SJSA1 (cell line): ENCODE measurements at places on chromosomes 6 and 20.

GRCh38 chr6:165658395-165659058, 4.5 kb downstream of the PDE10A start:
- no peak for DNase-seq

- DNase-seq: no peak
Observed at GRCh38 chr6:142699391-142699790, 245.6 kb downstream of the HIVEP2 start.

- DNase-seq: no peak
Observed at GRCh38 chr6:8074213-8074612, 10.0 kb upstream of the BLOC1S5 start.

GRCh38 chr20:18637224-18637623, 49.4 kb downstream of the DTD1 start:
- no peak for DNase-seq

DNA sequence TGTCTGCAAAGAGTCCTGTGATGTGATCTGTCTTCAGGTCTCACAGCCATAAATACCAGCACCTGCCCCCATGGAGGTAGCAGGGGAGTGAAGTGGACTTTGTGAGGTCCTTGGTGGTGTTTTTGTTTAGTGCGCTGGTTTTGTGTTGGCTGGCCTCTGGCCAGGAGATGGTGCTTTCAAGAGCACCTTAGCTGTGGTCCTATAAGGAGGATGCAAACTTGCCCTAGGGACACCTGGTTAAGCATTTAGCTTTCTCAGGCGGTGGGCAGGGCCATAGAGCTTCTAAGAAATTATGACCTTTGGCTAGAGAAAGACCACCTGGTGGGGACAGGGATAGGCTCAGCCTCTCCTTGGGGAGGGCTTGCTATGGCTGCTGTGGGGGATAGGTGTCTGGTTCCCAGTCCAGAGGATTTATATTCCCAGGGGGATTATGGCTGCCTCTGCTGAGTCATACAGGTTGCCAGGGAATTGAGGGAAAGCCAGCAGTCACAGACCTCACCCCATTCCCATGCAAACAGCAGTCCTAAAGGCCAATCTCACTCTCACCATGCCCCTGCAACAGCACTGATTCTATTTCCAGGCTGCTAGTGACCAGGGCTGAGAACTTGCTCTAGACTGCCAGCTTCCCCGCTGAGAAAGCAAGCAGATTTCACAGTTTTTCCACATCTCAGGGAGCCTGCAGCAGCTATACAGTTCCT, 259.3 kb downstream of the TFAP2B start:
- DNase-seq: no peak

DNA sequence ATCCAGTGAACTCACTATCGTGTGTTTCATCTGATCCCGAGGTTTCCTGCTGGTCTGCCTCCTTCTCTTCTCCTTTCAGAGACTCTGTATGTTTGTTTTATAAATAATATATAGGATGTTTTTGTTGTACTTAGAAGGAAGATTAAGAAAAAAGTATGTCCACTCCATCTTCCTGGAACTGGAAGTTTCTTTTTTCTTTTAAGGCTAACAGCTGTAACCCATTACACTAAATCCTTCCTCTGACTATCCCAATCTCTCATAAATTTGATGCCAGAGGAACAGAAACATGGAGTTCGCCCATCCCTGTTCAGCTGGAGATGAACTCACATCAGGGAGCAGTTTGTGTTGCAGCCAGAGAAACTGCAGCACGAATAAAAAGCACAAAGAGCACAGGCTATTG, 20.7 kb downstream of the RIPK1 start:
- DNase-seq: no peak

- no peak for DNase-seq
Observed at GRCh38 chr20:59460352-59460751, 144.0 kb upstream of the PHACTR3 start.

DNA sequence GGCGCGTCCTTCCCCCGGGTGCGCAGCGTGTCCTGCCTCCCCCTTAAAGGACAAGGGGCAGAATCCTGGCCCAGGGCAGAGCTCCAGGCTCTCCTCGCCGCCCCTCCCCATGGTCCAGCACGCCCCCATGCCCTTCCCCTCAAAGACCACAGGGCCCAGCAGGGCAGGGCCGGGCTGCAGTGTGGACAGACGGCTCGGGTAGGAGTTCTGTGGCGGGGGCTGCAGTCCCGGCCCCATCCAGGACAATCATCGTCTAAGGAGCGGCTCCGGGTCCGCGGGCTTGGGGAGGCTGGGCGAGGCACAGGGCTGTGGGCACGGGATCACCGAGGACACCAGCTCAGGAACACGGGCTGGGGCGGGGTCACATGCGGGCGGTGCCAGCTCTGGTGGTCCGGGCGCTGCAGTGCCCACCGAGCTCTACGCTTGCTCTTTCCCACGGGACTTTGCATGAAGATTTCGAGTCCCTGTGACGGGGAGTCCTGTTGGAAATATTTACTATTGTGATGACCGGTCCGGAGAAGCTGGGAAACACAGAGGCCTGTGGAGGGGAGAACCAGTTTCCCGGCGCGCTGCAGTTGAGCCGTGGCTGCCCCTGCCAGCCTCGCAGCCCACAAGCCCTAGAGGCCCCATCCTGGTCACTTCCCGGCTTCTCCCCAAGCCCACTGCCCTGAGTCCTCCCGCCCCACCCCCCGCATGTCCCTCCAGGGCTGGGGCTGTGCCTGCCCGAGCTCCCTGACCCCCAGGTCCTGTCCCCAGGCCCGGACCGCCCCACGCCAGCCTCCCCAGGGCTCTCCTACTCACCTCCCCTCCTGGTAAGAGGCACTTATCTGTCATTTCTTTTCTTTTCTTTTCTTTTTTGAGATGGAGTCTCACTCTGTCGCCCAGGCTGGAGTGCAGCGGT, 20.6 kb downstream of the SLC17A9 start:
- no peak for DNase-seq

- DNase-seq: no peak
Observed at GRCh38 chr6:43428874-43429273, 1.5 kb downstream of the ABCC10 start.

DNA sequence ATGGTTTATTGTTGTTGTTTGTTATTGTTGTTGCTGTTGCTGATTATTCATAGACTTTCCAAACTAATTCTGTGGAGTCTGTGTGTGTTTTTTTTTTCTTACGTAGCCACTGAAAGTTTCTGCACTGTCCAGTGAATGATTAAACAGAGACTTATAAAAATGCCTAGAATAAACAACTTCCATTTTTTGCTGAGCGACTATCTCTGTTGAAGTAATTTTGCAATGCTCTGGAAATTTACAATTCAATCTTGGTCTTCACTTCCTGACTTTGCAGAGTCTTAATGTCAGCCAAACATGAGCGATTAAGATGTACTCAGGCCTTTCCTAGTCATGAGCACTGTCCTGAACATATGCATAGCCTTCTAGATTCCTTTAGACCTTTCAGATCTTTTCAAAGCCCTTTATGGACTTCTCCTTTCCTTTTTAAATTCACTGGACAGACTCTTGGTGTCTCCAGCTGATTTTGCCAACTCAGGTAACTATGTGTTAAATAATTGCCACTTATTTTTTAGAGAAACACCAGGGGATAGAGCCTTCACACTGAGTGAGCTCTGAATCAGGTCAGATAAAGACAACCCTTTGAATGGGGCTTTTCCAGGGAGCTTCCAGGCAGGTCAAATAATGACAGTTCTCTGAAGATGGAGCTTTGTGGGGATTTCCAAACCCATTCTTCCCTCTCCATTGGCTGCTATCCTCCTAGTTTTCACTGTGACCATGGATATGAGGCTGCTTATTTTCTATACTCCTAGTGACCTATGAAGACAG, 622.8 kb upstream of the EPHA7 start:
- DNase-seq: no peak

DNA sequence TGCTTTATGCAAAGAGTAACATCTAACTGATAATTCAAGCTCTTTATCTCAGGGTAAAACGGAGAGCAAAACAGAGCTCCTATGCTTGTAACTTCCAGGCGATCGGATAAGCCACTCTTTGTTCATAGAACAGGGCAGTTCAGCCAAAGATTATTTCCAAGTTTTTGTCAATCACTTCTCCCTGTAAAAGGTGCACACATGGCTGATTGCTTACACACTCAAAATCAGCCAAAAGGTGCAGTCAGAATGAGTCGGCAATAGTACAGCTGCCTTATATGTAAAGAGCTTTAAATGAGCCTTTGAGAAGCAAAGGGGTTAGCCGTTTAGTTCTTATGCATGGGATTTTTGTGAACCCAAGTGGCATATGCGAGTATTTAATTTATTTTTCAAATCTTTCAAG, 449.6 kb upstream of the POU3F2 start:
- DNase-seq: no peak

DNA sequence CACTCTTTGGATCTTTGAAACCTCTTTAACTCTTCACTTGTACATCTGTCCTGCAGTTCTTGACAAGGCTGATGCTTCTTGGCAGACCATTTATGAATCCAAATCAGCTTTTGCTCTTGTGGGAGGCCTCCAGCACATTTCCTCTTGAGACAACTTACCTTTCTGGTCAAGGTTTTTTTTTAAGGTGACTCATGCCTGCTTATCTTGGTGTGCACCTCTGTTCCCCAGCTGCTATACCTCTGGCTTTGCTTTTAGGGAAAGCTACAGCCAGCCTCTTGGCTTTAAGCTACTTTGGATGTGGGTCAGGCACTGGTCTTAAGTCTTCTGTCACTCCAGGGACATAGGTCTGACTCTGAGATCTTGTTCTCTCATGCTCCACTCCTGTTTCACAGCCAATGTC, 106.5 kb downstream of the PHF3 start:
- DNase-seq: no peak

DNA sequence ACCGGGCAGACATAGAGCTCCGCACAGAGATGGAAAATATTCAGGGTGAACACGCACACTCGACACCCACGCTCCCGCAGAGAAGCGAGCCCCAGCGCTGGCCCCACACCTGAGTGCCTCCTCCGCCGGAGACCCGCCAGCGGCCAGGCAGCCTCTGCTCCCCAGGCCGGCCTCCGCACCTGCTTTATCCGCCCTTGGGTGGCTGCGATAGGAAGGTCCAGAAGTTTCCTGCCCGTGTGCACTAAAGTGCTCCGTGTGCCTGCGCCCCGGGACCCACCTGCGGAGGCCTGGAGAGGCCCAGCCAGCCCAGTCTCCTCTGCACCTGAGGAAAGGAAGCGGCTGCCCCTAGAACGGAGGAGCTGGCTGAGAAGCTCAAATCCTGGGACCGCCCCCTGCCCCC, 10.8 kb upstream of the FOXC1 start:
- DNase-seq: no peak

DNA sequence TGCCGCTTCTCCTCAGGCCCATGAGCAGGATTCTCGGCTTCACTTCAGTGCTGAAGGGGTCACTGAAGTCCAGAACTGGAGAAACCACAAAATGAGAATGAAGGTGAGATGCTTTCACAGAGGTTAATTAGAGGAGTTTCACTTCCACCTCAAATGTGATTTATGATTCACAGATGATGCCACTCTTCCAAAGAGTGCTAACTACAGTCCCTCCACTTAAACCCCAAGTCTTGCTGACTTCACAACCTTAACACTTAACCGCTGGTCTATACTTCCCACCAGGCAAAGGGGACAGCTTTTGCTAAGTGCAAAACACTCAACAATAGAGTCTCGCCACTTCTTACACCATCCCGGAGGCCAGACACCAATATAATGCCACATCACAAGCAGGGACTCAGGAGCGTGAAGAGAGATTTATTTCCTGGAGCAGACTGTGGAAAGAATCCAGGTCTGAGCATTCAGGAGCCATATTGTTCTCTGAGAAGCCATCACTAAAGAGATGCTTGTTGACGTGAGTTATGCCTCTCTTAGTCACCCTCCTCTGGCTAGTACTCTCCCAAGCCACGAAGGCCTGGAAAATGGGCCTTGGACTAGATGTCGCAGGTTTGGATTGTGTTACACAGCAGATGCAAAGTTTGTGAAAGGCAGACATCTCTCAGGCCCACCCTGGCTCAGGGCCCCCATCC, 24.4 kb downstream of the RRAGD start:
- no peak for DNase-seq

DNA sequence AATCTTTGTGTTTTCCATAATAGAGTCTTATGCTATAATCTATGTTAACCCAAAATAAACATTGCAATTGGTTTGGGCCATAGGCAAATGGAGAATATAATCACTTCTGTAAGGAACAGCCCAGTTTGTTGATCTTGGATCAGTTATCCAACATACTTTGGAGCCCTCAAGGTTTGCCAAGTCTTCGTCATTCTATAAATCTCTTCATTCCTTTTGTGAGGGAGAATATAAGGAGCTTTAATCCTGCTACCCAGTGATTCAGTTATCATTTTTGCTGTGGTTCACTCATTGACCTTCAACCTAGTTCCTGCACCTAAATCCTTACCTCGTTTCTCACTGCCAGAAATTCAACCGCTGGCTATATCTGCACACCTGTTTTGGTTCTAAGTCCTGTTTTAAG, 500.3 kb upstream of the PTCHD4 start:
- DNase-seq: no peak

DNA sequence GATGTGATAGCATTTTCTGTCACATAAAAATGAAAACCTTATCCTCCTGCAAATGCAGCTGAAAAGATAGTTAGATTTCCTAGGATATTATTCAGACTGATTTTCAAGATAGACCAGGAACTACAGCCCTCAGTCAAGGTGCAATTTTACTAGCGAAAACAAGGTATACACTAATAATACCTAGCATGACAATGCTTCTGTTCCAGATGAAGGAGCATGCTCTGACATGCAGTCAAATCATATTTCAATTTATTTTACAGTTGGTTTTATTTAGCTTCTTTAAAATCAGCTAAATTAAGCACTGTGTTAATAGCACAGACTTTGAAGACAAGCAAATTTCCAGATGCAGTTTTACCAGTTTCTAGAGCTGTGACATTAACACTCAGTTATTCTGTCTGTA, 14.2 kb upstream of the TNFAIP3 start:
- no peak for DNase-seq

- DNase-seq: no peak
Observed at GRCh38 chr6:71190809-71191208, 97.8 kb upstream of the OGFRL1 start.

DNA sequence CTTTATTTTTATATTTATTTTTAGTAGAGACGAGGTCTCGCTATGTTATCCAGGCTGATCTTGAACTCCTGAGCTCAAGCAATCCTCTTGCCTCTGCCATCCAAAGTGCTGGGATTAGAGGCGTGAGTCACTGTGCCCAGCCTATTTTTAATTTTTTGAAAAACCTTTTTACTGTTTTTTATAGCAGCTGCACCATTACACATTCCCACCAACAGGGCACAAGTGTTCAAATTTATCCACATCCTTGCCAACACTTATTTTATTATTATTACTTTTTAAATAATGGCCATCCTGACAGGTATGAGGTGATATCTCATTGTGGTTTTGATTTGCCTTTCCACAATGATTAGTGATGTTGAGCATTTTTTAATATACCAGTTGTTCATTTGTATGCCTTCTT, 42.5 kb downstream of the PACSIN1 start:
- DNase-seq: no peak

- DNase-seq: no peak
Observed at GRCh38 chr6:139754898-139755775, 380.7 kb upstream of the CITED2 start.

DNA sequence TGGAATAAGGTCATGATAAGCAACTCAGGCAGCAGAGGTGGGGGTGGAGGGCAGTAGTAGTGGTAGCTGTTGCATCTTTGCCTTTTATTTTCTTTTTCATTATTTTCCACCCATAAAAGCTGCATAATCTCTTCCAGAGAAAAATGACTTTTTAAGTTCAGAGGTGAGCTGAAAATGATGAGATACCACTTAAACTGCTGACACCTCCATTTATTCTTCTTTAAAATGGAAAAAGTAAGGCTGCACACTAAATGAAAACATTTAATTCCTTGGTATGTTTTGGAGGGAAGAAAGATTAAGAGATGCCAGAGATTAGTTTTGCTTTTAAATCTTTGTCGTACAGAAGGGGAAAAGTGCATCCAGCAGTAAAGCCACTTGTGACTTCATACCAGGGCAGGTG, 97.2 kb downstream of the ADTRP start:
- DNase-seq: no peak
